Activated T-helper 1 cell treated with anti-CD3 and anti-CD28 coated beads, Interleukin-12 subunit alpha, Interleukin-12 subunit beta, Interleukin-2, Interleukin-4 antibody, amounts not matched to agents 30 ng/mL and 10 ng/mL and 1 ng/mL, durations not matched to agents 14 hours and 24 hours and 36 hours (primary cell): ENCODE measurements at places on chromosomes 3 and 15. TPM values are rescaled to one million over a fixed set of nuclear protein-coding genes. Genes with fewer than 3 reads are reported as not detected.

The RPUSD2 gene
- 19.5 and 22.6 TPM in 2 replicates for total RNA-seq

The LNP1 gene
- 2.4 and 2.6 TPM in 2 replicates for total RNA-seq

The LYZL4 gene
- not detected in 2 replicates for total RNA-seq

The KLF15 gene
- total RNA-seq = 0.08 and 0.22 TPM in 2 replicates

The CCR2 gene
- 20.6 and 21.0 TPM in 2 replicates for total RNA-seq

The TBC1D21 gene
- not detected in 2 replicates for total RNA-seq

The RASGRP1 gene
- total RNA-seq = 106 and 110 TPM in 2 replicates

The SLC28A1 gene
- not detected in 2 replicates for total RNA-seq

The ST3GAL6 gene
- 0.44 and 0.83 TPM in 2 replicates for total RNA-seq

The SPTSSB gene
- total RNA-seq = not detected in 2 replicates

The RAB5A gene
- total RNA-seq = 62.2 and 64.0 TPM in 2 replicates

The TRPM1 gene
- total RNA-seq = not detected in 2 replicates

The ADAMTSL3 gene
- total RNA-seq = not detected in 2 replicates

The VEPH1 gene
- not detected in 2 replicates for total RNA-seq

The THSD4 gene
- not detected in 2 replicates for total RNA-seq

The KBTBD13 gene
- total RNA-seq = not detected in 2 replicates

The GRIP2 gene
- total RNA-seq = not detected in 2 replicates

The CSTA gene
- total RNA-seq = not detected in 2 replicates

The TMEM207 gene
- not detected in 2 replicates for total RNA-seq

The IQCH gene
- 0.88 and 1.2 TPM in 2 replicates for total RNA-seq

The ANKUB1 gene
- total RNA-seq = not detected in 2 replicates

The ATP2B2 gene
- total RNA-seq = not detected in 2 replicates

The ISG20 gene
- 31.2 and 34.9 TPM in 2 replicates for total RNA-seq

The SH2D7 gene
- total RNA-seq = not detected in 2 replicates

The TM4SF18 gene
- total RNA-seq = not detected in 2 replicates

The EID1 gene
- 177 and 183 TPM in 2 replicates for total RNA-seq

The USP19 gene
- total RNA-seq = 57.7 and 59.7 TPM in 2 replicates

The ALPK3 gene
- total RNA-seq = 0.10 and 0.66 TPM in 2 replicates

The SLC27A2 gene
- total RNA-seq = 78.0 and 78.7 TPM in 2 replicates
